Natural killer cell treated with Interleukin-12 subunit alpha and Interleukin-12 subunit beta and Interleukin-15 and Interleukin-18, amount 100 ng/mL, for 72 hours (primary cell): ENCODE measurements at places on chromosomes 2 and 18.

DNA sequence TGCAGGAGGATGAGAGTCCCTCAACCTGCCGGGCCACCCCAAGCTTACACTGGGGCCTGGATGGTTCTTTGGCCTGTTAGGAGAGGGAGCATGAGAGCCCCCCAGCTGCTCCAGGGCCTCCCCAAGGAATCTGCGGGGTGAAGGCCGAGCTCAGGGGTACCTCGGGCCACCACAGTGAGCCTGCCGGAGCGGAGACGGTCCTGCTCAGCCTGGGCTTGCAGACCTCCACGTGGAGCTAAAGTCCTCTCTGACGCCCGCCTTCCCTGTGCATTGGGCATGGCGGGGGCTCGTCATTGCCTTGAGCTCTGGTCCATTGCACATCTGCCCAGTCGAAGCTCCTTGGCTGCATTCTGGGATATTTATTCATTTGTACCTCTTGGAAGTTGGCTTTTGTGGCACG is 62.7 kb downstream of the ASB1 start:
- DNase-seq = no peak

DNA sequence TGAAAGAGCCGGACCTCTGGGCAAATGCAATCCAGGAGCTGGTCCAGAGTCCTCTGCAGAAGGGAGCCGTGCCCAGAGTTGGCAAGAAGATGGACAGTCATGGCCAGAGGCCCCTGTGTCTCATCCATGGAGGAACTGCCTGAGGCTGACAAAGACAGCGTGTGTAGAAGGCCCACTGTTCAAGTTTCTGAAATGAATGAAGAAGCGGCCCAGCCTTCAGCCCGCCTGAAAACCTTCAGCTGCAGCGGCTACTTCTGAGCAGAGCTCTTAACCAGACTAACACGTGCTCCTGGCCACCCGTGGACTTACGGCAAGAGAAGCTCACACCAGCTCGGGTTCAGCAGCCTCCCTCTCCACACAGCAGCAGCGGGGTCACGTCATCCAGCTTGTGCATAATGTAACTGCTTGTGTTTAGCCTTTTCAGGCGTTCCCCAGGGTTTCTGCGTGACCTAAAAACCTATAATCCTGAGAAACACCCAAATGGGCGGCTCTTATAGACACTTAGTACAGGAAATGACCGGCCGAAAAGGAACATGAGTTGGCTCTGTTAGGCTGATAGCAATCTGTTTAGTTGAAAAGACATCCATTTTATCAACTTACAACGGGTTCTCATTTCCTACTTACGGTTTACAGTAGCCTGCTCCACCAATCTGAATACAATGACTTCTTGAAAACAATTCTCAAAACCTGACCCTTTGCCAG is at the start of gene FAM124B:
FAM124B (minus strand) TSS at position 467 of the 702 bp plus-strand sequence; CDS start at position 128, 339 bp downstream.
- DNase-seq = peak; percentile 63

- no peak for DNase-seq
Observed at GRCh38 chr2:216622526-216622925, 10.7 kb upstream of the IGFBP2 start.

GRCh38 chr2:180728928-180729559 is 251.4 kb upstream of the UBE2E3 start:
- no peak for DNase-seq

DNA sequence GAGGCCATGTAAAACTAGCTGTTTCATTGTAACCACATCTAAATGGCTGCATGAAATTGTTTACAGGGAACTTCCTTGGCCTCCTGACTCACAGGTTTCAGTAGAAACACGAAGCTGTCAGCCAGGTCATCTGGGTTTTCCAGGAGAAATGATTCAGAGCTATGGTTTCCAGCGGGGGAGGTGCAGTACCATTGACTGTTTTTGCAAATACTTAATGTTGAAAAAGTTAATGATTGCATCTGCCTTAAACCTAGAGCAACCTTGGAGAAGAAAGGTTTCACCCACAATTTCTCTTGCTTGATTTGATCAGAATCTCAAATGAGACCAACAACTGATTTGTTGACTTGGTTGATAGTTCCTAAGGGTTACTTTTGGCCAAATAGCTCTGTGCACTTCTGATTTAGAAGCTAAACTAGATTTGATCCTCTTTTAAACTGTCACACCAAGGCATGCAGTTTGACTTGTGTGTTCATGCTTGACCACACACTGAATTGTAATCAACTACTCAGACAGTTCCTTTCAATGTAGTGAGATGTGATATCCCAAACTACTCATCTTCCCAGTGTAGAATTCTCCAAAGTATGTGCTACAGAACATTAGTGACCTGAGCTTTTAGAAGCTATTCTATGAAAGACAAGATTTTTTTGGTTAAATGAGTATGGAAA is 193.5 kb upstream of the CHST9 start:
- DNase-seq = no peak

GRCh38 chr2:240701091-240701735 is 9.5 kb downstream of the AQP12A start:
- DNase-seq = peak; percentile 53

GRCh38 chr2:205702576-205702975 is 20.3 kb downstream of the NRP2 start:
- no peak for DNase-seq

- no peak for DNase-seq
Observed at GRCh38 chr2:20433249-20433648, 13.6 kb upstream of the RHOB start.

DNA sequence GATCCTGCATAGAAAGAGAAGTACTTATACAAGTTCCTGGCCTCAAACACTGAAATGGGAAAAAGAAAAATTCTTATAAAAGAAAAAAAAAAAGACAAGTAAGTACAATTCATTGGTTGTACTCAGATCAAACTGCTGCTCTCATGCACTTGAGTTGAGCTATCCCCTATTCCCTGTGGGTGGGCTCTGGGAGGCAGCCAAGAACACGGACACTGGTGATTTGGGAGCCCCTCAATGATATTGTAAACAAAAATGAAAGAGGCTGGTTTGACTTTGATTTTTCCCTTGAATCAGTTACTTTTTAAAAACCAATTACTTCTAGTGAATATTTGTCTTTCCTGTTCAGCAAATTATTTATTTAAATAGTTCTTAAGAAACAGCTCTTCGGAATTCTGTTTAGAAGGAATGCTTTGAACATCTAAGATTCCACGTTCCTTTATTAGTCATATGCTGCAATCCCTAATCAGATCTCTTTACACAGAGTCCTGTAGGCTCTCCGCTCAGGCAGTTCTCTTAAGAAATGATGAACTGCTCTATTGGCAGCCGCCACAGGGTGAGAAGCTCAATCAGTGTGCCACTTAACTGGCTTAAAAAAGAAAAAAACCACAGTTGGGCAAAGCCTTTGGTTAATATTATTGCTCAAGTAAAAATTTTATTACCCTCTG is 225.1 kb downstream of the TMEM182 start:
- no peak for DNase-seq

DNA sequence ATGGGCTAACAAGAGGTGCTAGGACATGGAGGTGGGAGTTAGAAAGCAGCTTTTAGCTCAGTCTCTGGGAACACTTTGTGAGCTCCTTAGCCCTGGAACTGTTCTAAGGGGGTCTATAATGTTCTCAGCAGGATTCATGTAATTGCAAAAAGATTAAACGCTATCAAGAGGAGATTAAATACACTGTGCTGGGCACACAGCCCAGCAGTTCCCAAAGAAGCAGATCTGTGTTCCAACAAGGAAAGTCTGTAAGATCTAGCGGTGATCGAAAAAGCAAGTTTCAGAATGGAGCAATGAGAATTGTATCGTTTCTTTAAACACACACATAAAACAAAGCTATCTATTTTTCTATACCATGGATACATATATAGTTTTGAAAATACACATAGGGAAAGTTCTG is 2.4 kb upstream of the ARID5A start:
- DNase-seq = no peak

DNA sequence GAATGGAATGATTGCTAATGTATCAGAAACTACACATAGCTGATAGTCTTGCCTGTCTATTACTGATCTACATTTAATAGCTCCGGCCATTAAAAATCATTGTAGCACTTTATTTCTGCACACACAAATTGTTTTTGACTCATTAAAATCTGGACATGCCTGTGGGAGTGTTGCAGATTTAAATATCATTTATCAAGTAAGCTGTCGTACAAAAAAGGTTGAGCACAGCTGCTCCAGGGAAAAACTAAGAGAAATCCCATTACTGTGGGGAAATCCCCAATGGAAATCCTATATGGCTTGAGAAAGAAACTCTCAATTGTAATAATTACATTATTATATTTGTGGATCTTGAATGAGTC is 99.6 kb upstream of the CERS6 start:
- DNase-seq = no peak

- DNase-seq = no peak
Observed at GRCh38 chr2:219296631-219297391, 12.4 kb downstream of the PTPRN start.

DNA sequence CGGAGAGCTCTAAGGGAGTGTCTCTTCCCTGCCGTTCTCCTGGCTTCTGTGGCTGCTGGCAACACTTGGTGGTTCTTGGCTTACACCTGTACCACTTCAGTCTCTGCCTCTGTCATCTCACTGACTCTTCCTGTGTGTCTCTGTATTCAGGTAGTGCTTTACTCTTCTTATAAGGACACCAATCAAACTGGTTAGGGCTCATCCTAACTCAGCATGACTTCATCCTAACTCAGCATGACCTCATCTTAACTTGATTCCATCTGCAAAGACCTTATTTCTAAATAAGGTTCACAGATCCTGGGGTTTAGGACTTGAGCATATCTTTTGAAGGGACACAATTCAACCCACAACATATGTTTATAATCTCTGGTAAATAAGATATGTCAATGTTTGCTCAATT is 51.6 kb upstream of the DSEL start:
- DNase-seq = no peak
